HepG2 (cell line): ENCODE measurements at places on chromosomes 7 and 10.
A peak's percentile ranks its signal among the peaks of the same experiment; 100 is the strongest.

DNA sequence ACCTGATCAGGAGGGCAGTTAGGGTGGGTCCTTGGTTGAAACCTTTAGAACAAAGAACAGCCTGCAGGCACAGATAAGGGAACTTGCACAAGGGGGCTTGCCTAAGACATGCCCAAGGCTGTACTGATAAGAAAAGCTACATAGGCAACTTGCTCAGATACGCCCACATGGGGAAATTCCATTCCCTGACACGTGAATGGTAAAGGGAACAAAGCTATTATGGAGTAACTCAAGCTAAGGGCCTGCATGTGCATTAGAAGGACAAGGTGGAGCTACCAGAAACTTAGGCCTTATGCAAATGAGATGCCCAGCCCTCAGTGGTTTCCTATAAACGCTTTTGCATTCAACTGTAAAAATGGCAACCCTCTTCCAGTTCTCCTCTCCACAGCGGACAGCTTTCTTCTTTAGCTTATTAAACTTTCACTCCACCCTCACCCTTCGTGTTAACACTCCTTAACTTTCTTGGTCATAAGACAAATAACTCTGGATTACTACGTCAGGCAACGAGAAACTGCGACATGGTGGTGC, 1192.1 kb upstream of the CELF2 start:
- no peak for DNase-seq

DNA sequence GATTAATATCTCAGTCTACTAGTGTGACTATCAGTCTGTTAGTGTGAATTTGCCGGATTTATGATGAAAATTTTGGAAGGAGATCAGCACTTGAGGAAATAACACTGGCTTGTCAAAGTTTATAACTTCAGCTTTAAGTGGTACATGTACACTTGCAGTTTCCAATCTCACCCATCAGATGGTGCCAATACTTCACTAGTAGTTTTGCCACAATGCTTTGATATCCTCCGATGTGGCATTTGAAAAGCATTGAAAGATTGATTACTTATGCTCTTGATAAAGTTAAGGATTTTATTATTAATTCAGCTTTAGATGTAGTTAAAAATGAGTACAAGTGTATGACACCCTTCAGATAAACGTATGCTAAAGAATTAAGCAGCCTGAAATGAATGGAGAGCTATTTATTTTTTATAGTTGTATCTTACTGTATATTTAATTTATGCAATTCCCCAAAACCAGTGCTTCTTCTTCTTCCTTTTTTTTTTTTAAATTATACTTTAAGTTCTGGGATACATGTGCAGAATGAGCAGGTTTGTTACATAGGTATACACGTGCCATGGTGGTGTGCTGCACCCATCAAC, 98.2 kb downstream of the ANLN start:
- peak; percentile 39 for DNase-seq

DNA sequence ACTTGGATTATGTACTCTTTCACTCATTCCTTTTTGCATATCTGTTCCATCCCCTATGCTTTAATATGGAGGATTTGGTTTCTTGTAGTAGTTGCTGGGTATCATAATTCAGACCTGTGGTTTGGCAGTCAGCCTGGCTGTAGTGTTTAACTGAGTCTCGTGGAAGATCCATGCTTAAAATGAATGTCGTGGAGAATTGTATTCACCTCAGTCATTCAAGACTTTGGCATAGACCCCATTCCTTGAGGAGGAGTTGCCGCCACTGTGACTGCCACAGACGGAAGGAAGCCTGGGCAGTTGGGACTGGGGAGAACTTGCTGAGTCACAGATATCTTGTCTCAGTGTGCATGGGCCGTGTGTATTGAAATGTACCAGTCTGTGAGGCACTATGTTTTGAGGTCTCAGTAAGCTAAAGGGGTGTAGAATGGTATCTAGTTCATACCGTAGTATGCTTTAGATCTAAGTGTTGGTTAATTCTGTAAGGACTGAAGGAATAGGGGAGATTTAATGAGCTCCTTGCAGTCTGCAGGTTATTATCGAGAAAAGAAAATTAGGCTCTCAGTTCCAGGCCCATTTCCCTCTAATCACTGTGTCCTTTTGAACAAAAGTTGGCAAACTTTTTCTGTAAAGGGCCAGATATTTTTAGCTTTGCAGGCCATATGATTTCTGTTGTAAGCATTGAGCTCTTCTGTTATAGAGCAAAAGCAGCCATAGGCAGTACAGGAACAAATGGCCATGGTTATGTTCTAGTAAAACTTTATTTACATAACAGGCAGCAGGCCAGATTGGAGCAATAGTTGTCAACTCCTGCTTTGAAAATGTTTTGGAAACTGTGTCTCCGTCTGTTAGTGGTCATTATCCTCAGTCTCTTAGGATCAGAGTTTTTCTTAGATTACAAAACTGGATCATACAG, 76.8 kb downstream of the TPST1 start:
- DNase-seq, result peak; percentile 6

DNA sequence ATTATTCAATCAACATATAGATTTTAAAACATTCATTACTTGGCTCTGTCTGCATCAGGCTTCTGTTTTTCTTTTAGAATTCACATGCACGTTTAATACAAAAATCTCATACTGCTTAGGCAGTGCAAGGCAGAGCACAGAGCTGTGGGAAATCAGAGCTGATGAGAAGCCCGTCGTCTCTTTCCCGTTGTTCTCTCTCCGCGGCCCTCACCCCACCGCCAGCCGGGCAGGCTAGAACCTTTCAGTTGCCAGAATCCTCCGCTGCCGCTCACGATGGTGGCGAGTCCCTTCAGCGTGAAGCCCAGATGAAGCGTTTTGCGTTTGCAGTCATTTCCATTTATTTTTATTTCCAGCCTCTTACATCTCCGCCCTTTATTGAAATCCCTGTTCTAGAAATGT, 648.2 kb downstream of the SDK1 start:
- DNase-seq, result no peak

GRCh38 chr7:151038951-151039849, 9.1 kb upstream of the ASIC3 start:
- DNase-seq, result peak; percentile 67

- DNase-seq, result peak; percentile 33
These were observed 84.1 kb downstream of the MDFIC start for GRCh38 chr7:115005953-115006352.

- no peak for DNase-seq
These were observed 42.7 kb downstream of the GNAT3 start for GRCh38 chr7:80468931-80469714.

DNA sequence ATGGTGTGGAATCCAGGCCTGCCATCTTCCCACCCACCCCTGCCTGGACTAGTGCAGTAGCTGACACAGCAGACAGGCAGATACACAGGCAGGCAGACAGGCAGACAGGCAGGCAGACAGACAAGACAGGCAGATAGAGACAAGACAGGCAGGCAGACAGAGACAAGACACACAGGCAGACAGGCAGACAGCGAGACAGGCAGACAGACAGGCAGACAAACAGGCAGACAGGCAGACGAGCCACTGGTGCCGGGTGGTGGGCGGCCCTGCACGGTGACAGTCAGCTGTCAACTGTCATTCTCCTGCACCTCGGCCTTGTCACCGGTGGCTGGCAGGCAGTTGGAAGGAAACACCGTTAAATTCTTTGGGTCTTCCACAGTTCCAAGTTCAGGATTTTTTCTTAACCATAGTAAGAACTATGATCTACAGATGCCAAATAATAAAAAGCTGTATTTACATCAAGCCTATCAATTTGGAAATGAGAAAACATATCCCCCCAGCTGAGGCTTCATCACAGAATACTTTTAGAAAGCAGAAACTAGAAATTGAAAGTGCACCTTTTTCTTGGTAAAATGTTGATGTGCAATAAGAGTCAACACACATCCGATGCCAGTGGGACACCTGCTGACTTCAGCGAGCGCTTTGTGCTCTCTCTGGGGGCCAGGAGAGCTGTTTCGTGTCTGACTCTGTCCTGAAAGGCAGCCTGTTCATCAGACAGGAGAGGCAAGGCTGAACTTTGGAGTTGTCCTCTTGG, 250.4 kb downstream of the DNAJB6 start:
- DNase-seq, result no peak
